Activated CD8-positive, alpha-beta T cell treated with anti-CD3 and anti-CD28 coated beads for 36 hours (primary cell): ENCODE measurements at places on chromosomes 3 and 15.

DNA sequence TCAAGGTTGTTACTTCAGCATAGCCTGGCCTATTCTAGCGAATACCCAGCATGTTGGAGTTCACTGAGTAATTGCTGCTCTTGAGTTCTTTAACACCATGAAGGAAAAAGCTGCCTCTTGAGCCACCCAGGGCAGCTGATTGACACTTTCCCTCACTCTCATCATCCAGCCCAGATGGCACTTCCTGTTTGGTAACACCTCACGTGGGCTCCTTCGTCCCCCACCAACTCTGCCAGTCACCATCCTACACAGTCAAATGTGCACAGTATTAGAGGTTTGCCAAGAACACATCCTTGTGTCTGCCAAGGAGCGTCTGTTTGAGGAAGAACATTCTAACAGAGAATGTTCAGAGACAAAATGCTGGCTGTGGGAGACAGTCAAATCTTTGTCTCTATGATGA, 266.3 kb downstream of the RPLP1 start:
- peaks cover 4% of the 10 kb centered on the region for H3K36me3 ChIP-seq
- H3K27me3 ChIP-seq: no peaks in the 10 kb centered on the region
- peak; percentile 67 for DNase-seq
- peak overlapping the region; percentile 87 for H3K27ac ChIP-seq

GRCh38 chr3:108293858-108294257, 2.5 kb upstream of the HHLA2 start:
- no peaks in the 10 kb centered on the region for H3K27me3 ChIP-seq
- H3K4me1 ChIP-seq: peaks cover 54% of the 10 kb centered on the region
- DNase-seq: peak; percentile 32
- peak overlapping the region; percentile 48 for H3K4me3 ChIP-seq
- H3K36me3 ChIP-seq: peaks cover 9% of the 10 kb centered on the region

GRCh38 chr15:78384651-78385050, 44.5 kb downstream of the CRABP1 start:
- H3K27ac ChIP-seq: no peak overlapping the region
- DNase-seq: no peak
- no peak overlapping the region for H3K4me3 ChIP-seq
- no peaks in the 10 kb centered on the region for H3K4me1 ChIP-seq
- H3K27me3 ChIP-seq: peaks cover 18% of the 10 kb centered on the region

DNA sequence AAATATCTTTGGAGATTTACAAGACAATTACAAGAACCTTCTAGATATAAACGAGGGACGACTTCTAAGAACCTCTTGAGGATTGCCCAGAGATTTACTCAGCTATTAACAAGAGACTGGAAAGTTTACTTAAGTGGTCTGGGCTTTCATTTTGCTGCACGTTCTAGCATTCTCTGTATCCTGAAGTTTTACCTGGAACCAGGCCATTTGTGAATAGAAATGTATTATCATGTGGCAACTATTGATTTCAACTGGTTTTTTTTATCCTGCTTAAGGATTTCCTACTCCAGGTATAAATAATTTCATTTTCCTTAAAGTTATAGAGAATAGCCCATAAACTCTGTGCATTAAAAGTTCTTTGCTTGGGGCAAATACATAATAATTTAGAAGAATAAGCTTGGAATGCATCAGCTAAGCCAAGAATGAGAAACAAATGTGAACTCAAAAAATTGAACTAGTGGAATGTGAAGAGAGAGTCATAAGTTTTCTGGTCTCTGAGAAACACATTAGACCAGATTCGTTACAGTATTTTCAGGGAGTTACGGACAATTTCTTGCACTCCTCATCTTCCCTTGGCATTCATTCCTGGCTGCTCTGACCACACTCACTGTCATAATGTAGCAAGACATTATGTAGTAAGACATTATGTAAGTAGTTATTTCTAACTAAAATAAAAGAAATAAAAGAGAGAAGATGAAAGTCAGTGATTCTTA, 1.3 kb downstream of the AQP9 start:
- no peak overlapping the region for H3K4me3 ChIP-seq
- H3K4me1 ChIP-seq: no peaks in the 10 kb centered on the region
- peaks cover 5% of the 10 kb centered on the region for H3K27me3 ChIP-seq

- no peak overlapping the region for H3K4me3 ChIP-seq
- no peak overlapping the region for H3K27ac ChIP-seq
- no peaks in the 10 kb centered on the region for H3K36me3 ChIP-seq
- no peak for DNase-seq
- H3K4me1 ChIP-seq: no peaks in the 10 kb centered on the region
Measured at GRCh38 chr15:58114812-58115211, 23.4 kb upstream of the AQP9 start.

DNA sequence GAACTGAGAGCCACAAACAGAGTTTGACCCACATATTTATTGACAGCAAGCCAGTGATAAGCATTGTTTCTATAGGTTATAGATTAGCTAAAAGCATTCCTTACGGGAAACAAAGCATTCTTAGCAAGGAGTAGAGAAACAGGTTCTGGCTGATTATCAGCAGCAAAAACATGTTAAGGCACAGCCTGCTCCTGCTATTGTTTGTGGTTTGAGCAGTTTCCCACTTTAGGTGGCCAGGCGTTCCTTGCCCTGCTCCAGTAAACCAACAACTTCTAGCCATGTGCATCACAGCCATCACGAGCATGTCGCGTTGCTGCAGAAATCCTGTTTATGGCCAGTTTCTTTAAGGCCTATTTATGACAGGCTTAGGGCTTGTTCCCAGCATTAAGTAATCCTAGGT, 44.7 kb upstream of the C2CD4B start:
- no peaks in the 10 kb centered on the region for H3K36me3 ChIP-seq
- H3K27ac ChIP-seq: no peak overlapping the region
- H3K4me3 ChIP-seq: no peak overlapping the region
- peaks cover 19% of the 10 kb centered on the region for H3K27me3 ChIP-seq
- no peak for DNase-seq

- DNase-seq: no peak
- H3K36me3 ChIP-seq: no peaks in the 10 kb centered on the region
- no peaks in the 10 kb centered on the region for H3K4me1 ChIP-seq
- peaks cover 6% of the 10 kb centered on the region for H3K27me3 ChIP-seq
- H3K4me3 ChIP-seq: no peak overlapping the region
Measured at GRCh38 chr3:122986693-122987179, 40.8 kb downstream of the SEMA5B start.

GRCh38 chr3:40304352-40304751, 5.2 kb upstream of the EIF1B start:
- no peak overlapping the region for H3K4me3 ChIP-seq
- peaks cover 2% of the 10 kb centered on the region for H3K36me3 ChIP-seq
- no peak overlapping the region for H3K27ac ChIP-seq
- H3K4me1 ChIP-seq: peaks cover 4% of the 10 kb centered on the region
- DNase-seq: no peak

- H3K4me1 ChIP-seq: no peaks in the 10 kb centered on the region
- no peaks in the 10 kb centered on the region for H3K36me3 ChIP-seq
- no peak for DNase-seq
Measured at GRCh38 chr3:186839874-186840641, 2.5 kb upstream of the ADIPOQ start.
